ENCODE measurements at places on chromosomes 5 and 9.

DNA sequence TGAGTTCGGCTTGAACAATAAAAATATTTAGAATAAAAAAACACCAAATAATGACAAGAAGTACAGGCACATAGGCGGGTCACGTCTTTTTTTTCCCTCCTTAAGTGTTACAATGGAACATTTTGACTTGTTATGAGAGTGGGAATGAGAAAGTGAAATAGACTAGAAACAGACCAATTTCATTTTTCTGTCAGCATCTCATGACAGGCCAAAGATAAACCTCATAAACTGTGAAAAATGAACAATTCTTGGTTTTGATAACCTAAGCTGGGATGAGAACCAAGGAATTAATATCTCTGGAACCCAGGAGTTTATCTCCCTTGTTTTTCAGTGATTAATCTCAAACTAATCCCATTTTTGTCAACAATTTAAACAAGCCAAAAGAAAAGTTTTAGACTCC, 299.5 kb downstream of the SLIT3 start:
- no peak for DNase-seq

DNA sequence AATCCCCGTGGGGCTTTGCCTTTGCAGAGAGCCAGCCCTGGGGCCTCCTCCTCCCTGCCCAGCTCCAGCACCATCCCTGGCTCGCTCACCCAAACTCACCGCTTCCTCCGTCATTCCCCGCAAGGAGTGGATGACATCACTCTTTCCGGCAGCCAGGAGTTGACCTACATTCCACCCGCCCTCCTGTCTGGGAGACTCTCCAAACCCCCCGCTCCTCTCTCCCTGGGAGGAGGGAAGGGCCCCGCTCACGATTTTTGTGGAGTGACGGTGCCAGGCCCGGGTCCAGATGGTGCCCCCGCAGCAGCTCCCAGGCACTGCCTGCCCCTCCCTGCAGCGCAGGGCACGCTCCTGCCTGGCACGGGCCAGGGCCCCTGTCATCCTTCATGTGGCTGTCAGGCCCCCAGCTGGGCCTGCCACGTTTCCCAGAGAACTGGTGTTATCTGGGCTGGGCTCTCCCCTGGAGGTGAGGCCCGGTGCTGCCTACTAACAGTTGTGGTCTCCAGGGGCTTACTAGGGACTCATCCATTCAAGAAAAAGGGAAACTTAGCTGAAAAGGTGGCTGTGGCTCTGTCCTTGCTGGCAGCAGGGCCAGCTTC, 52.3 kb downstream of the NTNG2 start:
- no peak for DNase-seq

- DNase-seq = no peak
These were observed 421.3 kb downstream of the CAAP1 start for GRCh38 chr9:26471261-26471660.

DNA sequence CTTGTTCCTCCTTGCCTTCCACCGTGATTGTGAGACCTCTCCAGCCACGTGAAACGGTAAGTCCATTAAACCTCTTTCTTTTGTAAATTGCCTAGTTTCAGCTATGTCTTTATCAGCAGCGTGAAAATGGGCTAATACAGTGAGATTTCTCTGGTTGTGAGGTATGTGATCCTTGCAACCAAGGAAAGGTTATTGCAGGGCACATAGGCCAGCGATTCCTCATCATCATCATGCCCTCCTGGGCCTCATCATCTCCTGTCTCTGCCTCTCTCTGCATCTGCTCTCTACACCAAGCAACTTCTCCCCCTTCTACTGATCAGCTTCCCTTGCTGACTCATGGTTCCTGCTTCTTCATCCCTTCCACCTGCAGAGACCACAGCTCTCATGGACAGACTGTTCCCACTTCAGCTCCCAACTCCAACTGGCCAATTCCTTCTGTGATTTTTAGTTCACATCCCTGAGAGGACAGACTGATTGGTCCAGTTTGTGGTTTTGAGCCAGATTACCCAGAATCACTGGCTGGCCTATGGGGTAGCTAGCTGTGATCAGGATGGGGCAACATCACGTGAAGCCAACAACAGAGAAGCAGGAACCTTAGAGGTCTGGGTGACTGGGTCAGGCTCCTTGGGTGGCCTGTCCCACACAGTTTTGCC, 53.1 kb downstream of the LIX1 start:
- no peak for DNase-seq

DNA sequence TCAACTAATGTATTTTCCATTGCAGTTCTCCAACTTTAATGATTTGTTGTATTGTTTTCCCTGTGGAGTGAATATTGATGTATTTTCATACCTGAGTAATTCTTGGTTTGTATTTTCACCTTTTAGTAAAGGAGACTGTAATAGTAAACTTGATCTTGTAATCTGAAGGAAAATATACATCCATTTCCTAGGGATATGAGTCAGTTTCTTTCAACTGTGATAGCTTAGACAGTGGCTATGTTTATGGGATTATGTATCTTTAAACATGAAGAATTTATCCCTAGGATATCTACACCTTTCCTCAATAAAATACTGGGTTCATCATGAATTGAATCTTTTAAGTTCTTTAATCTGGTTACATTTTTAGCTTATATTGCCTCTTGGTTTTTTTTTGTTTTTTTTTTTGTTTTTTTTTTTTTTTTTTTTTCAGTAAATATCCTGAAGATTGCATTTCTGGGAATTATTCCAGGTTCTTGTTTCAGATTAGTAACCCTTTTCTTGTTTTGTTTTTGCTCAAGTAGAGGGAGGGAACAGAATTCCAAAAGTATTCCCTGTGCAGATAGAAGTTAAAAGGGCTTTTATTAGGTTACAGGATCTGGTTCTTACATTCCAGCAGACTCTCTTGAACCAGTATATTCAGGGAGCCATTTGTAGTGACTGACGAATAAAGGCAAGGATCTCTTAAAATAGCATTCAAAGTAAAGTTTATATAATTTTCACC, 7.1 kb downstream of the WDR36 start:
- DNase-seq = no peak

DNA sequence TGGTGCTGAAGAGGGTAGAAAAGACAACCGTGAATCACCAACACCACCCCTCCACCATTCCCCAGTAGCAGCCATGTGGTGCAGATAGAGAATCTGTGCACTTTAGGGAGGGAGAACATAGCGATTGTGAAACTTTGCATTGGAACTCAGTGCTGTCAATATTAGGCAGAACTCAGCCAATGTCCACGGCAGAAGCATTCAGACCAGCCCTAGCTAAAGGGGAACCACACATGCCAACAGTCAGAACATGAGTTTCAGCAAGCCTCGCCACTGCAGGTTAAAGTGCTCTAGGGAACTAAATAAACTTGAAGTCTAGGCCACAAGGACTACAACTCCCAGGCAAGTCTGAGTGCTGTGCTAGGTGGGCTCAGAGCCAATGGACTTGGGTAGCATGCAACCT, 38.5 kb upstream of the DEPDC1B start:
- DNase-seq = no peak

DNA sequence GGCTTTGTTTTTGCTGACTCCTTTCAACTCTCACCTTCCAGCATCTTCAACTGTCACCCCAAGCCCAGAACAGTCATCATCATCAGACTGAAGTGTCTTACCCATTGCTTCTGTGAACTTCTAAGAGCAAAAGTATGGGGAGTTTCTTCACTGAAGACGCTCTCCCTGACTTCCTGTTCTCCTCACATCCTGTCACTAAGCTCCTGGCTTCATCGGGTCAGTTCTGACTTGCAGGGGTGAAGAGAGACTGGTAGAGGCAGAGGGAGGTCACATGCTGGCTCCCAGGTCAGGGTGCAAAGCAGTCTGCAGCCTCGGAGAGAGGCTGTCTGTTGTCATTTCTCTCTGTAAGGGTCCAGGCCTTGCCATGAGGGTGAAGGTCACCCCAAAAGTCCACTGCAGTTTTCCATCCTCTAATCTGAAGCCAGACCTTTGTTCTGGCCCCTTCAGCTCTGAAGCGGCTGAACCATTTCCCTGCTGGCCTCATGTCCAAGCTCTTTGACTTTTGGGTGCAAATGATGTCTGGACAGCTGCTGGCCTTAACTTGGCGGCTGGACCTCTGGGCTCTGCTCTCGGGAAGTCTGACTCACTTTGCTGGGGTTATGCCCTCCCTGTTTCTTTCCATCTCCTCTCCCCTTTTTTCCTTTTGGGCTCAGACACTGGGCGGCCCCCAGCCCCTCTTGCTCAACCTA, 305.0 kb downstream of the RAB3C start:
- no peak for DNase-seq

GRCh38 chr9:79477241-79477840, 94.4 kb upstream of the TLE4 start:
- DNase-seq = no peak

- DNase-seq = no peak
These were observed 41.8 kb downstream of the GRAMD2B start for GRCh38 chr5:126464959-126465358.

GRCh38 chr5:116451066-116451465, 123.6 kb downstream of the SEMA6A start:
- DNase-seq = no peak

DNA sequence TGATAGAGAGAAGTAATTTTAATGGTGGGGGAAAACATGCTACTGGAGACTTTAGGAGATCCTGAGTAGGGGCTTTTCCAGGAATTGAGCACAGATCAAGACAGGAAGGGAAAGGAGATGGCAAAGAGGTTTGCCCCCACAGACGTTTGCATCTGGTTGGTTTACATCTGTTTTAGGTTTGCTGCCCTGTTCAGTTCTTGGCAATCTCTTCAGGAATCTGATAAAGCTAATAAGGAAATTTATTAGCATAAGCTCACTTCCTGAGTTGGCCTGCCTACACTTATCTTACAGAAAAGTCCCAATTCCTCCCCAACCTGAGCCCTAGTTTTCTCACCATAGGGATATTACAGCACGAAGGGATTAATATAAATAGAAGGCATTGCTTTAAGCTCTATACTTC, 3.4 kb upstream of the CFAP95 start:
- DNase-seq = no peak

- no peak for DNase-seq
These were observed 125.5 kb upstream of the RAI14 start for GRCh38 chr5:34530637-34531036.

GRCh38 chr5:34608859-34609648, 47.1 kb upstream of the RAI14 start:
- no peak for DNase-seq

- no peak for DNase-seq
These were observed 101.5 kb downstream of the GCNT1 start for GRCh38 chr9:76560481-76560922.

GRCh38 chr5:7208938-7209337, 187.0 kb upstream of the ADCY2 start:
- DNase-seq = no peak

GRCh38 chr9:82490019-82490499, 501.5 kb downstream of the SPATA31D1 start:
- DNase-seq = no peak

DNA sequence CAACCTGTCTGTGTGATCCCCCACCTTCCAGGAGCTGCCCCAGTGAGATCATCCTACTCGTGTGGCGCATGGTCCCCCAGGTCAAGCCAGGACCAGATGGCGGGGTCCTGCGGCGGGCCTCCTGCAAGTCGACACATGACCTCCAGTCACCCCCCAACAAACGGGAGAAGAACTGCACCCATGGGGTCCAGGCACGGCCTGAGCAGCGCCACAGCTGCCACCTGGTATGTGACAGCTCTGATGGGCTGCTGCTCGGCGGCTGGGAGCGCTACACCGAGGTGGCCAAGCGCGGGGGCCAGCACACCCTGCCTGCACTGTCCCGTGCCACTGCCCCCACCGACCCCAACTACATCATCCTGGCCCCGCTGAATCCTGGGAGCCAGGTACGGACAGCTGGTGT, 43.7 kb downstream of the RGS3 start:
- DNase-seq = no peak

DNA sequence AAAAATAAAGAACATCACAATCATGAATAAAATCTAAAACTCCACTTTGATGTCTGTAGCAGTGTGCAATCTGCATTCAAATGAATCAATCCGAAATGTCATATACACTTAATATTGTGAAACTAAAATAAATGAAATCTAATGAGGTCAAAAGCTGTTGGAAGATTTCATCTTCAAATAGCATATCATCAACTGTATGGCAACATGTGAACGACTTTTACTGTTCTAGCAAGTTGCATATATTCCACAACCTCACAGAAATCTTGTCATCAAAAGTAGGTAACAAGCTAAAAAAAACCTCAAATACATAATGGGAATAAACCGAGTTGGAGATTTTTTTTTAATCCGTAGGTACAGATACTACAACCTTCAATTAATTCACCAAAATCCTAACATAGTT, 1.2 kb downstream of the PTBP3 start:
- DNase-seq = no peak

GRCh38 chr5:175856408-175857100, 14.8 kb upstream of the CPLX2 start:
- no peak for DNase-seq

DNA sequence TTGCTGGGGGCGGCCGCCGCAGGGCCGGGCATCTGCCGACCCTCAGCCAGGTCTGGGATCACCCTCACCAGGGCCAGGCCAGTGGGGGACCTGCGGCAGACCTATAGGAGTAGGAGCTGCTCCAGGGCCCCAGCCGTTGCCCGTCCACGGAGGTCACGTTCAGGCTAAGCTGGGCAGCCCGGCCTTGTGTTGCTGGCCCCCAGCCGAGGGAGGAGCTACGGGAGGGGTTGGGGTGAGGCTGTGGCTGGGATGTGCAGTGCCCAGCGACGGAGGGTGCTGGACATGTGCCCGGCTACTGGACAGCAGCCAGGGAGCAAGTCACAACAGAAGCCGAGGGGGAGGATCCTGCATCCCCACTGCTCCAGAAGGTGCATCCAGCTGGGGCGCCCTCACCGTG, 39.6 kb upstream of the SLC6A19 start:
- DNase-seq = no peak

All from stimulated activated CD4-positive, alpha-beta T cell treated with anti-CD3 and anti-CD28 coated beads, TNF-alpha, amount 100 ng/mL, for 1 hour (primary cell).